ENCODE measurements at places on chromosomes 3 and 15.

DNA sequence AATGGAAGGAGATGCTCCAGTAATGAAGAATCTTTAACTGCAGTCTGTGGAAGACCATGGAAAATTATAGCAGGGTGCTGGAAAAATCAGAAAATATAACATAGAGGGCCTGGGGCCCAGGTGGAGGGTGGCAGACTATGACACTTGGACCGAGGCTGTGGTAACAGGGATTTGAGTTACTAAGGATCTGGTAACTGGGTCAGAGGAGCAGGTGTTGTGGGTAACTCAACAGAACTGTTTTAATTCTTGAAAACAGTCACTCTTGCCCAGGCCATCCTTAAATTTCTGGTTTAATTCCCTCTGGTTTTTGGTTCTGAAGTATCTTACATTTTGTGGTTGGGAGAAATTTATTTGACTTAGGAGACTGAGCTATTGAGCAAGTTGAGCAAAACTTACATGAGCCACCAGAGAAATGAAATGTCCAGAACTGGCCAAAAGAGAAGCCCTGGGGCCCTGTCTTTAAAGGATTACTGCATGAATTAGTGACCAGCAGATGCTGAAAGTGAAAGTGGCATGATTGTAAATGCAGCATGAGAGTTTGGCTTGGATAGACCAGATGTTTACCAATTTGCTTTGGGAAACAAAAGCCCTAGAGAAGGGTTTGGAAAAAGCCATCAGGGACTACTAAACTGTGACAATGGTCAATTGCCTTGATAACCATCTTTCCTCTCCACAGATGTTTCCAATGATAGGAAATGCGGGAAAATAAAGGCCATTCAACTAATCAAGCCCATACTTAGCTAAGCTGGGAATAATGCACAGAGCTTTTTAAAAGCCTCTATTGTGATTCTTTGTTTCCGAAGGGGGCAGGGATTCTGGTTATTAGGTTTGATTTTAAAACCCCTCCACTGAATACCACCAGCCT, 374.9 kb upstream of the TGFBR2 start:
- DNase-seq = no peak

DNA sequence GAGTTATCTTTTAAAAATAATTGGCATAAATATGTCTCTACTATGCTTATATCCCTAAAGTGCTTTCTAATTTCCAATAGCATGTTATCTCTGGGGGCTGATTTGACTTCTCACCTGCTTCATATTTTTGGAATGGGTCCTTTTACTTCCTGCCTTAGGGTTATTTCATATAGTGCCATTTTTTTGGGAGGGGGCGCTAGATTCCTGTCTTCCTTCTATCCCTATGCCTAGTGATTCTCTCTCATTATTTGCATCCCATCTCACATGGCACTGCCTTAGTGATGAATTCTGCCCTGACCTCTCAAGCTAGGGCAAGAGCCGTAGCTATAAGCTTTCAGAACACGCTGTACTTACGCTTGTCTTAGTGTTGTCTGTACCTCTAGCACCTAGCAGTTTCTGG, 150.3 kb upstream of the SLITRK3 start:
- no peak for DNase-seq

GRCh38 chr15:74657846-74658245, 38.0 kb downstream of the EDC3 start:
- no peak for DNase-seq

GRCh38 chr3:23479026-23479425, 275.9 kb downstream of the UBE2E2 start:
- no peak for DNase-seq
